ENCODE measurements at places on chromosomes 11 and 22.

DNA sequence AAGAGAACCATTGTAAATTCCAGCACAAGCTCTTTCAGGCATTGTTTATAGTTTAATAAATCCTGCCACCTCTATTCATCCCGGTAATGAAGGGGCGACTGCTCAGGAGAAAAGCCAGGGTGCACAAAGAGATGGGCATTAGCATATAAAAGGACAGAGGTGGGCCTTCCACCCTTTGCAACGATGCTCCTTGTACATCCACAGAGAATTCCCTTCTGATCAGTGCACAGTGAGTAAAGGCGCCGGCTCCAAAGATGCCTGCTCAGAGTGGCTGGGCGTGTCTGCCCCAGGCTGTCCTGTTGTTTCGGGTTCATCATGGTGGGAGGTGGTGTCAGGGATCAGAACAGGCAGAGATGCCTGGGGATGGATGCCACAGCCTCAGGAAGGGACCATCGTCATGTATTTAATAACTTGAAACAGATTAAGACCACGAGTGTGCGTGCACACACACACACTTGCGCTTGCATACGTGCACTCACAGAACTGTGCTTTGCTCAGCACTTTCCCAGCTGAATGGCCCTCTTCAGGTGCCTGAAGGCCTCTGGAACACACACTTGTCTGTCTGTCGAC is 305.0 kb downstream of the TBC1D22A start:
- DNase-seq: no peak

DNA sequence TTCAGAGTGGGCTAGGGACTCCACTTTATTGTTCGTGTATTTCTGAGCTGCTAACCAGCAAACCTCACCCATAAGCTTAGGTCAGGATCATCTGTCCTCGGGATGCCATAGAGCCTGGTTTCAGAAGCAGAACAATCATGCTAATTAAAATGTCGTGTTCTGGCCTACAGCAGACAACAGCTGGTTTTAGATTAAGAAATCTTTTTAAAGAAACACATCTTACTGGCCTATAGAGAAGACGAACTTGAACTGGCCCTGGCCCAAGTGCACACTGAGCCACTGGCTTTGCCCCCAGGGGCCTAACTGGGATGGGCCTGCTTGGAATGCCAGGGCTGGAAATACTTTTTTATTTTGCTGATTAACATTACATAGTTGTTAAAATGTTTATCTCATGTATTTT is 63.2 kb downstream of the ALX4 start:
- DNase-seq: no peak

GRCh38 chr11:122345586-122345985 is 229.6 kb upstream of the BLID start:
- no peak for DNase-seq

GRCh38 chr11:126477535-126478305 is 122.2 kb downstream of the ST3GAL4 start:
- no peak for DNase-seq

GRCh38 chr11:119505071-119505470 is 82.1 kb upstream of the THY1 start:
- no peak for DNase-seq

DNA sequence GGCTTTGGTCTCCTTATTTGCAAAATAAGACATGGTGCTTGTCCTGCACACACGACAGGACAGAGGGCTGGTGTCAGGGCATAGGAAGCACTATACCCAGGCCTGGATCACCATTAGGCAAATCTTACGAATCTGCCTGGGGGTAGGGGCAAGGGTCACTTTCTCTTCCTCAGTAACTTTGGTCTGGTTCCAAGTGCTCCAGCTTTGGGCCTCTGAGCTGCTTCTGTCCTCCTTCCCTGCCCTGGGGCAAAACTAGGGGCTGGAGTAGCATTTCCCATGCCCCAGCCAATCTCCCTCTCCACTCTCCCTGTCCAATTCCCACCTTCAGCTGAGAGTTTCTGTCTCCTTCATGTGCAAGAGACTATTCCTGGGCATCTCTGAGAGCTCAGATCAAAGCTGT is 123.7 kb upstream of the NECTIN1 start:
- DNase-seq: no peak

DNA sequence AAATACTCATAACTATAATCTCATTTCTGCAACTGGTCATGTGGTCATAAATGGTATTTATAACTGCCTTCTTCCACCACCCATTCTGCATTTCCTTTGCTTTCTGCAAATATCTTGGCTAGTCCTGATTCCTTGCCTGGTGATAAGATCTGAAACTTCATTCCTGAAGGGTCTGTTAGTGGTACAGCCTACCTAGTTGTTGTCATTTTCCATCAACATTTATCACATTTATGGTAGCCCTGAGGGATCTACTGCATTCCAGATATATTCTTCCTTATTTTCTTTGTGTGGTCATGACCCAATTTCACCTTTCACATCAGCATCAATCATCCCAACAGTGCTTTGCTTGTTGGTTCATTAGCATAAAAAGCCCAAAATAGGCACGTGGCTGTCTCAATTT is 50.1 kb downstream of the DDX6 start:
- no peak for DNase-seq

- peak; percentile 13 for DNase-seq
These were observed 1.5 kb downstream of the AMPD3 start for GRCh38 chr11:10456519-10456918.

- DNase-seq: no peak
These were observed 5.3 kb upstream of the NAA40 start for GRCh38 chr11:63933459-63933858.

- DNase-seq: peak; percentile 92
These were observed 34.0 kb downstream of the IRAG1 start for GRCh38 chr11:10659339-10660216.

DNA sequence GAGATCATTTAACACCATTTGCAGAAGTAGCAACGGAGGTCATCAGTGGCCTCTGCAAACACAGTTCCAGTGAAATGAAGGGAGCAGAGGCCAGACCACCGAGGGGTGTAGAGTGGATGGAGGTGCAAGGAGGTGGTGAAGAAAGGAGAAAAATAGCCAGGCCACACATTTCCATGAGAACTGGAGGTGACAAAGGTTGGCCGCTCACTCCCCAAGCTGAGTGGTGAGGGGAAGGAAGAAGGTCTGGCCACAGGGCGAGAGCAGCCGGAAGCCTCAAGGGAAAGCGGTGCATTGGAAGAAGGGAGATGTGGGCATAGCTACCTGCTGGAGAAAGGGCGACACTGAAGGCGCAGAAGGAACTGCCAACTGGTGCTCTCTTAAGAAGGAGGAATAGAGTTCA is 20.1 kb upstream of the TMPRSS4 start:
- no peak for DNase-seq

GRCh38 chr11:69010964-69011623 is 2.0 kb downstream of the MRGPRF start:
- peak; percentile 86 for DNase-seq

GRCh38 chr11:117570701-117571100 is 226.3 kb downstream of the DSCAML1 start:
- DNase-seq: no peak

DNA sequence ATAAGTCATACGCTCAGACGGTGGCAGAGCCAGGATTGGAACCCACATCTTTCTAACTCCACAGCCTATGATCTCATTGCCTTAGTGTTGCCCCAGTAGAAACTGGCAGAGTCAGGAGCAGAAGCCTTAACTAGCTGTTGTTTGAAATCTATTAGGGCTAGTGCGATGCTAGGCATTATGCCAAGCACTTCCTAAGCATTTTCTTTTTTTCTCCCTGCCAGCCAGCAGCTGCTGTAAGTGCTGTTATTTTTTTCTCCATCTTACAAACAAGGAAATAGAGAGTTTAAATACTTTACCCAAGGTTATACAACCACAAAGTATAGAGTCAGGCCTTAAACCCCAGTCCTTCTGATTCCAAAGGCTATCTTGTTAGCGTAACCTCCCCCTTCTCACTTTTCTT is 161.0 kb upstream of the SORL1-AS1 start:
- DNase-seq: no peak

GRCh38 chr11:122232985-122233384 is 117.0 kb upstream of the BLID start:
- no peak for DNase-seq

- no peak for DNase-seq
These were observed 60.5 kb downstream of the COMMD9 start for GRCh38 chr11:36228689-36229088.

- peak; percentile 47 for DNase-seq
These were observed 39.3 kb upstream of the CELSR1 start for GRCh38 chr22:46576556-46577367.

GRCh38 chr11:94845622-94846021 is 77.5 kb downstream of the AMOTL1 start:
- DNase-seq: peak; percentile 32

GRCh38 chr11:126646701-126647557 is 291.4 kb downstream of the ST3GAL4 start:
- no peak for DNase-seq

DNA sequence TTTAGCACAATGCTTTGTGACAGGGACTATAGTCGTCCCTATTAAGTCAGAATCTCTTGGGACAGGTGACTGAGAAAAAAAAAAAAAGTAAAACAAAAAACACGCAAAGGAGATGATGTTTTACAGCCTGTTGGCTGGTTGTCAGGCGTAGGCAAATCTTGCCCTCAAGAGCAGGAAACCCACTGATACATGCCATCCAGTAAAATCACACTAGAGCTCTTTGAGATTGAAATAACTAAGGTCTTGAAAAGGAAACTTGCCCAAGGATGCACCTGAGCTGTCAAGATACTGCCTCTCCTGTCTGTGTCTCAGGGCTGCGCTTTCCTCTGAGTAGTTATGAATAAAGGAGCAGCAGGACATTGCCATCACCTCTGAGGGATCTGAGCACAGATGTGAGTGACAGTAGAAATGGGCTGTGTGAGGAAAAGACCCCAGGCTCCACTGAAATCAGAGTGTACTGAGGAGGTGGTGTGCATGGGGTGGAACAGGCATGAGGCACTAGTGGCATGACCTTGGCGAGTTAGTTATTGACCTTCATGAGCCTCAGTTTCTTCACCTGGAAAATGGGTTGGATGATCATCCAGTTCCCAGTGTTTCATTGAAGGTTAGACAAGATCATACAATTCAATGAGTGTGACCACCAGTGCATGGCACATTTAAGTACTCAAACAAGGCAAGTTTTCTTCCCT is 23.3 kb downstream of the MICAL2 start:
- DNase-seq: no peak

DNA sequence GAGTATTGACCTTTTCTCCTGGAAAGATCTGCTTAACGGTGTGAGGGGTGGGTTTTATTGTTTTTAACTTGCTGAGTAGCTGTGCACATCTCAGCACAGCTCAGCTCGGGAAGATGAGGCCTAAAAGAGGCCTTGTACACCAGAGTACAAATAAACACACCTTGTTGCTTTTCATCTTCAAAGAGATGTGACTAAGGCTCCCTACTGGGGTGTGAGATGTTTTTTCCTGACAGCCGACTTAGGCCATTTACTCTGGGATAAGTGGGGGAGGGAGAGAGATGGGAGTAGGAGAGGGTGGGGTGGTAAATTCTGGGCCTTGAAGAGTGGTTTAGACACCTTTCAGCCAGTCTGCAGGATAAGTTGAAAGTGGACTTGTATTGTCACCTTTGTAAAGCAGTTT is 2.9 kb downstream of the LDLRAD3 start:
- no peak for DNase-seq

- DNase-seq: peak; percentile 21
These were observed 736.5 kb downstream of the DLG2 start for GRCh38 chr11:84890676-84891075.

- no peak for DNase-seq
These were observed 564.8 kb downstream of the TBC1D22A start for GRCh38 chr22:47327241-47327640.

GRCh38 chr11:115716601-115717529 is 212.7 kb upstream of the CADM1 start:
- no peak for DNase-seq

GRCh38 chr11:28657378-28658030 is 549.3 kb downstream of the METTL15 start:
- peak; percentile 63 for DNase-seq

- no peak for DNase-seq
These were observed 8.2 kb upstream of the HSPA8 start for GRCh38 chr11:123069908-123070821.

DNA sequence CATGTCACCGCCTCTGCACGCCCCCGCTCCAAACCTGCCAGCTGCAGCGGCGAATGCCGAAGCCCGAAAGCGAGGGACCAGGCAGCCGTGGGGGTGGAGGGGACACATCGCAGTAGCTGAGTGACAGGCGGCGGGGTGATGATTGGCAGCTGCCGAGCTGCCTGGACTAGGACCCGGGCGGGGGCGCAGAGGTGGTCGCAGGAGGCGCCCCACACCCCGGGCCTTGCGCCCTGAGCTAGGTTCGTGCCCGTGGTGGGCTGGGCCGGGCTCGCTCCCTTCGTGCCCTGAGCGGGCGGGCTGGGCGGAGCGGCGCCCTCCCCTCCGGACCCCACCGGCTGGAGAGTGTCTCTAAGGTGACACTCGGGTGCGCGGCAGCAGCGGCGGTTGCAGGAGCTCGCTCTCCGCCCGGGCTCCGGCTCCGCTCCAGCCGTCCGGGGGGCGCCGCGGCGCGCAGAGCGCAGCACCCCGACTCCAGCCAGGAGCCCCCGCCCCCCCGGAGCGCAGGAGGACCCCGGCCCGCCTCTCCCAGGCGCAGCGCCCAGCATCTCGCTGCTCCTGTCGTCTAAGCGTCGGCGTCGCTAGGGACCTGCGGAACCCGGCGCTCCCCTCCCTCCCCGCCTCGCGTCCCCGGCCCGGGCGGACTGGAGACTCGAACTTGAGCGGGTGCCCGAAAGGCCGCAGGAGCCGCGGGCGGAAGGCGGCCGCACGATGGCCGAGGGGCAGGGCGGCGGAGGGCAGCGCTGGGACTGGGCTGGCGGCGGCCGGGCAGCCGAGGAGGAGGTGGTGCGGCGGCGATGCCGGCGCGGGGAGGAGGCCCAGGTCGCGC is 14.5 kb upstream of the DGKZ start:
- no peak for DNase-seq

DNA sequence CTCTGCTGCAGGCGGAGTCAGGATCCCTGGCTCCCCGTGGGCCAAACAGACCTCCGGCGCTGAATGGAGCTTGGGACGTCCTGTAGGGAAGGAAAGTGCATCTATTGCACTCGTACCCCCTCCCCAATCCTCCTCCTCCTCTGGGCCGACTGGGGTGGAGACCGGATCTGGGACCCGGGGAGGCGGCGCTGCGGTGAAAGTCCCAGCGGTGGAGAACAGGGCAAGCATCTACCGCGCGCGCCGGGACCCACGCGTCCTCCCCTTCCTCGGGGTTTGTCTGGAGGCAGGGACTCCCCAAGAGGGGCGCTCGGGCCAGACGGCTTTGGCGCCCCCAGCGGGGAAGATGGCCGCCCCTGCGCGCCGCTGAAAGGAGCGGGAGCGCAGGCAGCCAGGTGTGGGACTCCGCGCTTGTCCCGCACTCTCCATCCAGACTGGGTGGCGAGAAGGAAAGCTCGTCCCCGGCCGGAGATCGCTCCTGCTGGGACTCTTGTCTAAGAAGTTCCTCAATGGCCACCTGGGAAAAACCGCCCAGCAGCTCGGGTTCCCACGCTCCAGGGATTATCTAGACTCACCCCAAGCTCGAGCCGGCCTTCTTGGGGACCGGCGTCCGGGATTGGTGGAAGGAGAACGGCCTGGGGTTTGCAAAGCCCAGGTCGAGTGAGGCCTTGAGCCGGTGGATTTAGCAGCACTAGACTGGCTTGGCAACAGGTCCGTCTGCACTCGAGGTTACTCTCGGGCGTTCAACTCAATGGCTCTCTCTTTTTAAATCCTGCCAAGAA is 718 bp downstream of the FADS2 start:
- peak; percentile 76 for DNase-seq

- DNase-seq: peak; percentile 24
These were observed 889 bp upstream of the DMC1 start for GRCh38 chr22:38570779-38571364.

- no peak for DNase-seq
These were observed 6.7 kb upstream of the ANAPC15 start for GRCh38 chr11:72119198-72119597.

All from iris pigment epithelial cell (primary cell).